ENCODE measurements at places on chromosomes 11 and 22. TPM values are rescaled to one million over a fixed set of nuclear protein-coding genes. Genes with fewer than 3 reads are reported as not detected.

The BIRC3 gene
- total RNA-seq = 0.92 TPM

The KRTAP5-7 gene
- total RNA-seq = not detected

The TMEM45B gene
- 0.13 TPM for total RNA-seq

The OR8D4 gene
- not detected for total RNA-seq

The OR51E1 gene
- total RNA-seq = not detected

The TMEM258 gene
- total RNA-seq = 128 TPM

The CLDN5 gene
- total RNA-seq = 17.2 TPM

The DDTL gene
- 0.92 TPM for total RNA-seq

The SLC37A2 gene
- total RNA-seq = 0.06 TPM

The OTUB1 gene
- 37.6 TPM for total RNA-seq

The OR51B2 gene
- total RNA-seq = not detected

The ANO3 gene
- total RNA-seq = 5.4 TPM

The GLYAT gene
- not detected for total RNA-seq

The CNGA4 gene
- total RNA-seq = 0.06 TPM

The SNX15 gene
- 11.9 TPM for total RNA-seq

The SMIM38 gene
- 0.13 TPM for total RNA-seq

The CELSR1 gene
- total RNA-seq = 1.6 TPM

Data from aortic smooth muscle cell (primary cell).